ENCODE measurements at places on chromosomes 3 and 15. TPM values are rescaled to one million over a fixed set of nuclear protein-coding genes. Genes with fewer than 3 reads are reported as not detected.

GRCh38 chr3:169790687-169791429 is 17.7 kb downstream of the MYNN start:
- DNase-seq, result no peak

Gene CHRM5
- not detected for total RNA-seq

- no peak for DNase-seq
Observed at GRCh38 chr3:132343018-132343612, 25.9 kb downstream of the ACP3 start.

DNA sequence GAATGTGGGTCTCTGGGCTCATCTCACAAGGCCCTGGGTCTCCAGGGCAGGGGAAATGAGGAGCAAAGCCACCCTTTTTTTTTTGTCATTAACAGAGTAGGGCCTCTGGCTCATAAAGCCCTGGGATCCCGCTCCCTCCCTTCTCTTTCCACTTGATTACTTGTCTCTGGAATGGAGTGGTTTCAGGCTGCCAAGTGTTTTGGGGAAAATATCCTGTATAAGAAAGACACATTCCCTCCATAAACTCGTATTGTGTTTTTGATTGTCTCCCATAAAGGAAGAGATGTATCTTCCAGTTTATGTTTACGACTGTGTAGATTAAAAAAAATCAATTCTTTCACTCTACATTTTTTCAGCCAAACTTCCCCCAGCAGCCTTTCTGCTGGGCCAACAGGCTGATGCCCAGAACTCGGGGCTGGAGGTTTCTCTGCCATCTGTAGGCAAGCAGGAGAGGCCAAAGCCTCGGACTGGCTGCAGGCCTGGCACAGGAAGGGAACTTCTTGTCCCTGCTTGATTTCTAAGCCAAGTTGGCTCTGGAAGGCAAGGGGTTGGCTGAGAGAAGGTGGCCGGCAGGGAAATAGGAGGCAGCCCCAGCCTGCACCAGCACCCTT is 49.4 kb upstream of the INSYN1 start:
- peak; percentile 84 for DNase-seq

- DNase-seq, result no peak
Observed at GRCh38 chr3:188031121-188031520, 122.8 kb upstream of the LPP start.

GRCh38 chr15:71048913-71049675 is 66.2 kb upstream of the THSD4 start:
- DNase-seq, result no peak

GRCh38 chr3:128277378-128278069 is 124.2 kb downstream of the EEFSEC start:
- peak; percentile 47 for DNase-seq

- DNase-seq, result no peak
Observed at GRCh38 chr3:72383883-72384282, 464.4 kb downstream of the SHQ1 start.

GRCh38 chr3:183862610-183863009 is 22.1 kb downstream of the PARL start:
- no peak for DNase-seq

Gene GOLGA6D
- not detected for total RNA-seq

- DNase-seq, result no peak
Observed at GRCh38 chr3:45541326-45542321, 52.9 kb upstream of the LIMD1 start.

- DNase-seq, result no peak
Observed at GRCh38 chr3:16301507-16301906, 36.5 kb downstream of the OXNAD1 start.

Gene WDR72
- total RNA-seq, result not detected

DNA sequence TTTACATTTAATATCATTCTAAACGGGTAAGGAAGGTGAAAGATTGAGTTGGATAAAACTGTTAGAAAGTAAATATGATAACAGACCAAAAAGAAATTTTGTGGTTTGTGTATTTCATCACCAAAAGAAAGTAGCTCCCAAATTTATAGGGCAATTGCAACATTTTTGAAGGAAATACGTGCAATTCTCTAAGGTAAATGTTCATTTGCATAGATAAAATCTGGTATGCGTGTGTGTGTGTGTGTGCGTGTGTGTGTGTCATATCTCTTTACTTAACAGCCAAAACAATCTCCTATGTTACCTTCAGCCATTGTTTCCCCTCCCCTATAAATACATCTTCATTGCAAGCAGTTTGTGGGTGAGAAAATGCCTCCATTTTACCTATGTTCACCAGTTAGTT is 208.4 kb downstream of the TNIK start:
- DNase-seq, result no peak

DNA sequence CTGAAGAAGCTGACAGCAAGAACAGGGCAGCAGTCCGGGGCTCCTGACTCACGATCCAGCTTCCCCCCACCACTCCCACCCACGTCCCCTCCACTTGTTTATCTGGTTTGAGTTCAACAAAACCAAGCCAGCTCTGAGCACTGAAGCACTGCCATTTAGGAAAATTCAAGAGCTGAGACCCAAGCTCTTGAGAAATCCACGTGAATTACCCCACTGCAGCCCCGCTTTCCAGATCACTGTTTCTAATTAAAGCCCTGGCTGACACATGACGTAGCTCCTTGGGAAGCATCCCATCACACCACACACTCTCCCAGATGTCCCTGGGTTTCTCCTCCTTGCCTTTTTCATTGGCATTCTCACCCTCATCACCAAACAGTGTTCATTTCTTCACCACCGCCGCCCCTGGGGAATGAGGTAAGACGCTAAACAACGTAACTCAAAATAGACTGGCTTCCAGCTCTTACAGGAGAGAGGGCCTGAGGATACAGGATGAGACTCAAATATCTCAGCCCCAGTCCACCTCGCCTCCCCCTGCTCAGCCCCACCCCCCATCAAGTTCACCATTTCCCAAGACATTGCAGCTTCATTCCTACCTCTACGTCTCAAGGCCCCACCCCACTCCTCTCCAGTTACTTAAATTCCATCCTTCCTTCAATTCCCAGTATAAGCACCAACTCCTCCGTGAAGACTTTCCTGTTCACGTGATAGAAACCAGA is 95.4 kb downstream of the SRGAP3 start:
- DNase-seq, result peak; percentile 69

DNA sequence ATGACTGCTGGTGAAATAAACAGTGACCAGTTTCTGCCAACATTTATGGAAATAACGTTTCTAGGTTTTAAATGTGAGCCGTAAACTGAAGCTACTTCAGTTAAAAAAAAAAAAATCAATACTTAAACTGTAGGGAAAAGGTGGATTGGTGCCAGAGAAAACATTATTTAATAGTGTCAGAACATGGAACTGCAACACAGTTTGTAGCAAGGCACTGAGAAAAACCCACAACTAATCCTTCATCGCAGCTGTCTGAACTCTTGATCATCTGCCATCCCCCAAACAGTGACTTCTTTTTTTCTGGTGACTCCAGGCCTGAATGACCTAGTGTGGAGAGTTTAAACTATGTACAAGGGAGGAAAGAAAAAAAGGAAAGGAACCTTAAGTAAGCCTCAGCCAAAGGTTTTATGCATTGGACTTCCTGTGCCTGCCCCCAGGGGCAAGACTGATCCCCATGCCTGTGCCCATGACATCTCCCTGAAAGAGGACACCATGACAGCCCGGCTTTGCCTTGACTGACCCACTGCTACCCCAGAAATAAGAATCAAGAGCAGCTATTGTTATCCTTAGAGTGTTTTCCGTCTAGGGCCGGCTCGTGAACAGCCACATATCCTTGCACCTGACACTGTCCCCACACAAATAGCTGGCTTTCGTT is 33.1 kb downstream of the CRTAP start:
- DNase-seq, result no peak

Gene FETUB
- not detected for total RNA-seq

DNA sequence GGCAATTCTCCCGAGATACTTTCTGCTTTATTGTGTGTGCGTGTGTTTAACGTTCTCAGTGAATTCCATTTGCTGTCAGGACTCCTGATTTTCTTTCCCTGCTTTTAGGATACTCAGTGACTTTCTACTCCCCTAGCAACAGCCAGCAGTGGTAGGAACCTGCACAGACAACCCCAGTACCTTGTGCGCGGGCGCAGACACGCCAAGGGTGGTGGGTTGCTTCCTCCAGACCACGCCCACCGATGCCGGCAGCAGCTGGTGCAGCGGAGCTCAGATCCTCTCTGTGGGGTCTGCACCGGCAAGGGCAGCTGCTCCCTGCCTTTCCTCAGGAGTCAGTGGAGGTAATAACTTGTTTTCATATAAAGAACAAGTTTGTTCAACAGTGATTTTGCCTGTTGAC is 225.1 kb upstream of the NDN start:
- no peak for DNase-seq

Gene PPARG
- total RNA-seq, result 23.5 TPM

DNA sequence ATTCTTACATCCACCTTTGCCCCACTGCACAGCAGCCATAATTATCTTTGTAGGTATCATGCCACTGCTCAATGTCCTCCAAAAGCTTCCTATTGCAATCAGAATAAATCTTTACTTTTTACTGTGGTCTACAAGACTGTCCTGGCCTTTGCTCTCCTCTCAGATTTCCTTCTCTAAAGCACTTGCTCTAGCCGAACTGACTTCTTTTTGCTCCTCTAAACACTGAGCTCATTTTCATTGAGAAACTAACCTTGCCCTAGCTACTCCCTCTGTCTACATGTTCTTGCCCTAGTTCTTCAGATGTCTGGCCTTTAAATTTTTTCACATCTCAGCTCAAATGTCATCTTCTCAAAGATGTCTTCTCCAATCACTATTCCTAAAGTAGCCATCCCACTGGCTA is 342.8 kb downstream of the TBC1D5 start:
- DNase-seq, result no peak

- DNase-seq, result no peak
Observed at GRCh38 chr15:52481915-52482314, 46.8 kb downstream of the MYO5A start.

Gene MYD88
- 38.8 TPM for total RNA-seq

DNA sequence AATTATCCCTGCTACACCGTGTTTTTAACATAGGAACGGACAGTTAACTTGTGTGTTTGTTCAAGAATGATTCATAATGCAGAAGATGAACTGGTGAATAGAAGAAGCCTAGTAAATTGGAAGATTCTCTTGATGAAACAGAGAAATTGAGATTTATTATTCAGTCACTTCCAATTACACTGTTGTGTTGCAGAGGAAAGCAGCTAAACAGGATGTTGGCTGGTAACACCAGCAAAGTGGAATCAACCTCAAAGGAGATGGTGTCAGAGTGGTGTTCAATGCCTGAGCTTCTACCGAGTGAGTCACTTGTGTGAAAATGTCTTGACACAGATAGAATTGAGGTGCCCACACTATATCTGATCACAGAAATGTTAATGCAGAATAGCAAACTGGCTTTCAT is 399.6 kb downstream of the LPP start:
- DNase-seq, result no peak

Gene RBP2
- not detected for total RNA-seq

Gene SUCNR1
- 3.1 TPM for total RNA-seq

Gene PLSCR2
- not detected for total RNA-seq

Gene AP3B2
- total RNA-seq, result not detected

Gene TSC22D2
- total RNA-seq, result 17.9 TPM

DNA sequence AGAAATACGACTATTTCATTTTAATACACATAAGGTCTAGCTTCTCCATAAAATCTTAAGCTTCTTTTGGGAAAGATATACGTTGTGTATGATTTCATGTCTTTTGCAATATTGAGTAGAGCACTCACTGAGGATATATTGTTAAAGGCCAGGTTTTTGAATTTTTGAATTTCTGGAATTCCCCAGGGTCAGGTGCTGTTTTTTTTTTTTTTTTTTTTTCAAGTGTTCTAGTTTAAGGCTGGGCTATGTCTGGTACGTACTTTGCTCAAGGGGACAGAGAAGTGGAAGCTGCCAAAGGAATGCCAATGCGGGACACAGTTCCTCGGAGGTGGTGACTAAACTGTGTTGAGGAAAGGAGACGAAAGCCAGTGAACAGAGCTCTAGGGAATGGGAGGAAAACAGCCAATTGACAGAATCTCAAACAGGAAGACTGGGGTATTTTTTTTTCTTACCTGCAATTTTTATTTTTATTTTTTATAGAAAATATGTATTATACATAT is 510.5 kb upstream of the CBLB start:
- no peak for DNase-seq

DNA sequence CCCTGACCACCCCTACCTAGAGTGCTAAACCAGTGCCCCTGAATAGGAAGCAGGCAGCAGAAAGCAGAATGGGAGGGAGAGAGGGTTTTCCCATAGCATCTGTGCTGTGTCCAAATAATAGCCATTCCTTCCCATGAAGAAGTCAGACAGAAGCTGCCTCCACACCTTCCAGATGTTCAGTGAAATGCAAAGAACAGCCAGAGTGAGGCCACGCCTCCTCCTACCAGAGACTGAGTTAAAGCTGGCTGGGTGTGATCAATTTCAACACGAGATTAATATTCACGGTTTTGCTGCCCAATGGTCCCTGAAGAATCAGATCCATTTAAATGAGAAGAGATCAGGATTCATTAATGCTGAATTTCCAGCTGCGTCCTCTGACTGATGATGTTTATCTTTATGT is 111.8 kb downstream of the SRGAP3 start:
- DNase-seq, result no peak

GRCh38 chr15:42035435-42035761 is 14.6 kb upstream of the PLA2G4E start:
- no peak for DNase-seq
